CD4-positive, alpha-beta T cell treated with Interleukin-15 for 4 hours (primary cell): ENCODE measurements at places on chromosomes 5 and 9.

DNA sequence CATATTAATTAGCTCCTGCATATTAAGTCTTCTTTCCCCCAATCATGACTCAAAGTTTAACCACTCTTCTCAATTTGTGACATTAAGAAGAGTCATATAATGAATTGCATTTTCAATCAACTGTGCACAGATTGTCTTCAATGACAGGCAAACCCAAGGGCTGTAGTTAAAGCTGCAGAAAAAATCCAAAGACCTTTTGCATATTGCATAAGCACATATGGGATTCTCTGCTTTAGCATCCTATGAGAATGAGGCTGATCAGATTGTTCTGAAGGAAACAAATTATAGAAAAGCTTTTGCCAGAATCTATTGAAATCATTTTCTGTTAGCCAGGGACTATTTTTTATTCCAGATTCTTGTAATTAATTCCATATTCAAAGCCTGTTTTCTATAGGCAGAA, 112.3 kb downstream of the FAM170A start:
- no peak for DNase-seq

DNA sequence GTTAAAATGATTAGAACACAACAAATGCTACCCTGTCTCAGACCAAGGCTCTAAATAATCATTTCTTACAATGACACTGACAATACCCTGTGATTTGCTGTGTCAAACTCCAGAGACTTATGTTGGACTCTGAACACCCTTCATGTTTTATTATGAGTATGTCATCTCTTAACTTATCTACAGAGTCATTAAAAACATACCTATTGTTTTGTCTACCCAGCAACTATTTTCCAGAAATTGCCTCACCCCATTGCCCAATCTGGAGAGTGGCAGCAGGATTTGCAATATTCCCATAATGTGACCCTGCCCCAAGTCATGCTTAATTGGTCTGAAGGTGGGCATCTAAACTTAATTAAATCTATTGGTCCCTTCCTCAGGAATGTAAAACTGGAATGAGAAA, 23.0 kb upstream of the KIF2A start:
- DNase-seq = no peak

GRCh38 chr9:33452828-33453271, 5.5 kb upstream of the AQP3 start:
- DNase-seq = peak; percentile 63

GRCh38 chr5:113378081-113378480, 56.7 kb downstream of the TSSK1B start:
- peak; percentile 40 for DNase-seq

DNA sequence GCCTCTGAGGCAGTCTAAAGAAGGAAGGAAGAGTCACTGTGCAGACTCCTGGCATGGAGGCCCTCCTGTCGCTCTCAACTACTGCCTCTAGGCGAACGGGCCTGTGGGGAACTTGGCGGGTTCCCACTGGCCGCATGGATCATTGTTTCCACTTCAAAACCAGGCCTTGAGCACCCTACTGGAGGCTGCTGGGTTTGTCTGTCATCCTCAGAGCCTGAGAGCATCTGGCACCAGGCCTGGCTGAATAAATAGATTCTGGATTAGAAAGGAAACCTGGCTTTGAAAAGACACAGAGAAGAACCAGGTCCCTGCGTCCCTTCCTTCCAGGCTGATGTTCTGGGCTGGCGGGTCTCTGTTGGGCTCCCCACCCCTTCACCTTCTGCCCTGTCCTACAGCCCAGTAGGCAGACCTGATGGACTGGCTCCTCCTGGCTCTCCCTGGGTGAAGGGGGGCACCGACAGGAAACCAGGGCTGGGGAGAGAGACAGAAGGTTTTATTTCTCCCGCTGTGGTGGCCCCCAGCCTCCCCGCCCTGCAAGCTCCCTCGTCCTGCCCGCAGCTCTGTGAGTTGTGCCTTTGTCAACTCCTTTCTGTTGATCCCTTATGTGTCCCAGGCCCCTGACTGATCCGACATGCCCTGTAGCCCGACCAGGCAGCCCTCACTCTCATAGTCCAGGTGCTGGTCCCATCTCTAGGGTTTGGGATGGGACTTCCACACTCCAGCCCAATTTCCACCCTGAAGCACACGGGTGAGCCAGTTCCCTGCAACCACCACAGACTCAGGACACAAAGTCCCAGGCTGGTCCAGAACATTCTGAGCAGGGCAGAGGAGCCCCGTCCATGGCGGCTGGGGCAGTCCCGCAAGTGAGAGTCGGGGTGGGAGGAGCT, 50.1 kb downstream of the ADAMTS2 start:
- DNase-seq = no peak

DNA sequence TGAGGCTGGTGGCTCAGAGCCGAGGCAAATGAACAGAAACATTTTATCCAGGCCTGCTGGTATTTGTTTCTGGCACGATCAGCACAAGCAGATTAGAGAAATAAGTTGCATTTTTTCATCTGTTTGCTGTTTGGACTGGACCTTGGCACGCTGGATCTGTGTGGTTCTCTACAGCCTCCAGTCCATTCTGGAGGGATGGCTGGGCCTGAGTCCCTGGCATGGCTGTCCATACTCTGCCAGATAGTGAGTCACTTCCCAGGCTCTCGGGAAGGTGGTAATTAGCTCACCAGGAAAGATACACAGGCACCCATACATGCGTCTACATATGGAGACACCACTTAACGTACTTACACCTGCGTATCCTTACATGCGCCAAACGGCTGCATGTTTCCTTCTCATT, 78.6 kb downstream of the SPRY4 start:
- no peak for DNase-seq

- no peak for DNase-seq
These were observed 10.9 kb upstream of the SHROOM1 start for GRCh38 chr5:132841305-132841704.

- DNase-seq = no peak
These were observed 19.4 kb downstream of the SARDH start for GRCh38 chr9:133718563-133719315.

- no peak for DNase-seq
These were observed 91.0 kb downstream of the SNX18 start for GRCh38 chr5:54608423-54609085.

GRCh38 chr5:13985731-13986418, 41.4 kb upstream of the DNAH5 start:
- DNase-seq = no peak

DNA sequence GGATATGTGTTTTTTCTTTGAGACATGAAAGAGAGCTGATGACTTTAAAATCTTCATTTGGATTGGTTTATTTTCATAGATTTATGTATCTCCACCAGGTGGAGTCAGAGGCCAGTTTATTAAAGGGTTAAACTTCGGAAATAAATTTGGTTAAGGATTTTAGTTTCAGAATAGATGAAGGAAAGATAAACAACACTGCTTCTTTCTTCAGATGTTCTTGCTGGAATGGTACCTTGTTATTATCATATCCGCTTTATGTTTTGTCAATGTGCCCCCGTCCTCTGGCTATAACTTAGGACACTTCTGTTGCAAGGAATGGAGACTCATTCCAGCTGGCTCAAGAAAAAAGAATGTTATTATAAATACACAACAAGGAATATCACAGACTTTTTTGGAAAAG, 81.2 kb downstream of the ALDH1A1 start:
- DNase-seq = no peak

DNA sequence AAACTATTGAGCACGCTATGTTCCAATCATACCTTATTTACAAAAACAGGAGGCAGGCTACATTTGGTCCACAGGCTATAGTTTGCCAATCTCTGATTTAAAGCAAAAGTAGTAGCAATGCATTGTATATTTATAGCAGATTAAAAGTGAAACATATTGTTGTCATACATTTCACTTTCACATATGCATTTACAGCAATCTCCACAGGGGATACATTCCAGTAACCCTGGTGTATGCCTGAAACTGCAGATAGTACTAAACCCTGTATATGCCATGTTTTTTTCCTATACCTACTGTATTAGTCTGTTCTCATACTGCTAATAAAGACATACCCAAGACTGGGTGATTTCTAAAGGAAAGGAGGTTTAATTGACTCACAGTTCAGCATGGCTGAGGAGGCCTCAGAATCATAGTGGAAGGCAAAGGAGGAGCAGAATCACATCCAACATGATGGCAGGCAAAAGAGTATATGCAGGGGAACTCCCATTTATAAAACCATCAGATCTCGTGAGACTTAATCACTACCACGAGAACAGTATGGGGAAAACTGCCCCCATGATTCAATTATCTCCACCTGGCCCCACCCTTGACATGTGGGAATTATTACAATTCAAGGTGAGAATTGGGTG, 5.9 kb upstream of the CSF1R start:
- no peak for DNase-seq

DNA sequence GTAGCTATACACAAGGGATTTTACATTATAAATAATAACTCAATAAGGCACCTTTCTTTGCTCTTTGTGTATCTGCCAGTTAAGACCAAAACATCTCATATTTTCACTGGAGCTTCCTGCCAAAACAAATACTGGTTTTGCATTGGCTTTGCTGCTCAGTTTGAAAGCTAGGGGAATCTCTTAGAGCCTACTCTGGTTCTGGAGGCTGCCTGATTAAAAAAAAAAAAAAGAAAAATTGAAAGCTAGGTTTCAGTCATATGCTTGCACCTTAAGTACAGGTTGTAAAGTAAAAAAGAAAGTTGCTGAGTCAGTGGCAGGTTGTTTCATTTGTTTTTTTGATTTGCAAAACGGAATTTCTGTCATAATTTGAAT, 2.3 kb downstream of the DENND4C start:
- DNase-seq = no peak

DNA sequence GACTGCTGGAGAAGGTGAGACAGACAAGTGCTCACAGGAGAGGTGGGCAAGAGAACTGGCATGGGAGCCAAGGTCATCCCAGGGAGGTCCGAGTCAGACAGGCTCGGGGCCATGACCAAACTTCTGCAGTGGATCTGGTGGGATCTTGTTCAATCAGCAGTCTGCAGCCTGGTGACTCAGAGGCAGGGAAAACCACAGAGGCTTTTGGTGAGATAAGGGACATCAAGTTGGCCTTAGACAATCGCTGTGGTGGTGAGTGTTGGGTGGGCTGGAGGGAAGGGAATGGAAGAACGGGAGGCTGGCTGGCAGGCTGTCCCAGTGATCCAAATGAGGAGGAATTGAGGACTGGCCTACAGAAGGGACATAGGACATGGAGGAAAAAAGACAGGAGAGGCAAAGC, 123.8 kb downstream of the TMEM174 start:
- no peak for DNase-seq

DNA sequence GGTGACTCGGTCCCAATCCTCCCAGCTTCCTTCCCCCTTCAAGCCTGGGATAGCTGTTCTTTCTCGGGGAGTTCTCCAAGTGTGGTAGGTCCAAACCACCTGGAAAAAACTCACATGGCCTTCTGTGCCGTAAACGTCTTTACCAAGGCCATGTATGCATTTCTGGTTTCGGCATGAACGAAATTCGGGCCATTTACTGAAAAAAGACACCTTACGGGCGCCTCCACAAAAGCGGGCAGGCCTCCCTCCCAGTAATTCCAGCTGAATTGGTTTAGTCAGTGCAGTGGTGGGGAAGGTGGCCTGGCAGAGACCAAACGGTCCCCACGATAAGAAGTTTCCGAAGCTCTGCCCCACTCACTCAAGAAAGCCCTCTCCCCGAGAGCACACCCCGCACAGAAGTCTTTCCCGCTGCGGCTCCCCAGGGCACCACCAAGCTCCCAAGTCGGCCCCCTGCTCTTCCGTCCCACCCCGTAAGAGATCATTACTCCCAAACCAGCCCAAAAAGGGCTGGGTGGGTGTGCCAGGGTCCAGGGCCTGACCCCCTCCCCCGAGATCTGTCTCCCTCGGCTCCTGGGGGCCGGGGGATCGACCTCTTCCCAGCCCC, 86.3 kb upstream of the MELK start:
- DNase-seq = no peak

DNA sequence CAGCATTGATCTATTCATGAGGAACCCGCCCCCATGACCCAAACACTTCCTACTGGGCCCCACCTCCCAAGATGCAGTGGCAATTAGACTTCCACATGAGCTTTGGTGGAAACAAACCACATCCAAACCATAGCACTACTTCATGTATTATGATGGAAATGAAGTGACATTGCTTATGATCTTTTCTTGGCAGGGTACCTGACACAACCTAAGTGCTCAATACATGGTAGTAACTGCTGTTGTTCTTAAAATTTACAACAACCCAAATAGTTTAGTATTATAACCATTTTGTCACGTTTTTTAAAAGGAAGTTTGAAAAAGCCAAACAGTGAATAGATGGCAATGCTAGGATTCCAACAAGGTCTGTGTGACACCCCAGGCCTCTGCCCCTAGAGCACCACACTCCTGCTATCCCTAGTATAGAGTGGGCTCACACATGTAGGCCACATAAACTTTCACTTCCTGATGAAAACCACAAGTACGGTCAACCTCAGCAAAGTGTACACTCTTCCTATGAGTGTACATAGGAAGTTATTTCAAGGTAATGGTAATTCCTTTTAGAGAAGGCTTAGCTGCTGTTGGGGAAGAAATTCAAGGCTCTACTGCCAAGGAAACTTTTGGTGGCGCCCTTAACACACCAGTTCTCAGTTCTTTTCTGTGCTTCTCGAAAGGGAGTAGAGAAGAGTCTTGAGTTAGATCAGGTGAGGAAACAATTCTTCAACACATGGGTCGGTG, 97.6 kb downstream of the ARSB start:
- DNase-seq = no peak

DNA sequence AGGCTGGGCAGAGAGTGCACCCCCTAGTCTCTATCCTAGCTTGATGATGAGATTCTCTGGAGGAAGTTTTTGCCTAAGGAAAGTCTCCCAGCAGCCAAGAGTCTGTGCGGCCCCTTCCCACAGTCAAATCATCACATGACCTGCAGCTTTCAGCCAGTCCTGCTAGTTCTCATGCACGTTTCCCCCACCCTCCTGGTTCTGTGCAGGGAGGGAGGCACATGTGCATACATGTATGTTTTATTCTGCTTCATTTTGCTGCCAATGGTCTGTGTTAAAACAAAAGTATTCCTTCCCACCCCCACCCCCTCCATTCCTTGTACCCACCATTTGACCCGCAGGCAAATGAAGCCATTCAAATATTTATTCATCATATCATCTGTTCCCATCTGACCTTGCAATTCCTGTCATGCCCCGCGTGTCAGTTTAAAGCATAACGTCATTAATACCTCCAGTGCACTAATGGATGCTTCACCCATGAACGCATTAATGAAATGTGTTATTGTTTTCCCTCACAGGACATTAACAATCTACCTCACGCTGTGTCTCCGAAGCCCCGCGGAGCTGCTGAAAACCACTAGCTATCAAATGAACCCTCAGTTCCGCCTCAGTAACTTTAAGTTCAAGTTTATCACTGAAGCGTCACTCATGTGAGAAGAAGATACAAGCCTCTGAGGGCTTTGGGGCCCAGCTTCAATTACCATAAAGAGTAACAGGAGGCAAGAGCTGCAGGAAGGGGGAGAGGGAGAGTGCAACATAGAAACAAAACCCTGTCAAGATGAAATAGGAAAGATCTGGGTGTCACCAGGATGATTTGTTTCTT, 139.6 kb downstream of the RASEF start:
- DNase-seq = no peak
